ENCODE measurements at places on chromosomes 1 and 21. TPM values are rescaled to one million over a fixed set of nuclear protein-coding genes. Genes with fewer than 3 reads are reported as not detected.
A peak's percentile ranks its signal among the peaks of the same experiment; 100 is the strongest.

DNA sequence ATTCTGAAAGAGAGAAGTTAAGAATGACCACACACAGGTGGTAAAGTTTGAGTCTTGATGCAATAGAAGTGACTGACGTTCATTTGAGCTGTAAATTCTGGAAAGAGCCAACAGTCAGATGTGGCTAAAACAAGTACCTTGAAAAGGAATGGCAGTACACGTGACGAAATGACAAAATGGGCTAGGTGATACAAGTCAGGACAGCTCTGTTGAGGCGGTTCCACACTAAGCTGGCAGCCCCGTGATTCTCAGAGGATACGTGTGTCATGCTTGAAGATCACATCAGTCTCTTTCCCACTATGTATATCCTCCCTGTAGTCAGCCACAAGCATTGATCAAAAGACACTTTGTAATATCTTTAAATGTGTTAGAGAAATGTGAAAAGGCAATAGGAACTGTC is 881.3 kb upstream of the ADGRL2 start:
- no peak overlapping the region for H3K4me3 ChIP-seq
- H3K36me3 ChIP-seq = no peaks in the 10 kb centered on the region

DNA sequence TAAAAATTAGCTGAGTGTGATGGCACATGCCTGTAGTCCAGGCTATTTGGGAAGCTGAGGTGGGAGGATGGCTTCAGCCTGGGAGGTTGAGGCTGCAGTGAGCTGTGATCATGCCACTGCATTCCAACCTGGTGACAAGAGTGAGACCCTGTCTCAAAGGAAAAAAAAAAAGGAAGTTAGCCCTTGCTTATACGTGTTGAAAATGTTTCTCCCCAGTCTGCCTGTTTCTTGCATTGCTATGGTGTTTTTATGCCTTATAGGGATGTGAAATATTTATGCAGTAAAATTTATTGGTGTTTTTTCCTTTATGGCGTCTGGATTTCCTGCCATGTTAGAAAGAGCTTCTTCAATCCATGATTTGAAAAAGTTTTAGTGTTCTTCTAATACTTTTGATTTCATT is 3.6 kb upstream of the RERE start:
- peaks cover 36% of the 10 kb centered on the region for H3K4me1 ChIP-seq
- no peak for DNase-seq
- H3K27ac ChIP-seq = no peak overlapping the region
- no peaks in the 10 kb centered on the region for H3K27me3 ChIP-seq
- H3K4me3 ChIP-seq = no peak overlapping the region

GRCh38 chr1:172726740-172727139 is 67.8 kb downstream of the FASLG start:
- no peaks in the 10 kb centered on the region for H3K36me3 ChIP-seq
- DNase-seq = no peak
- H3K4me3 ChIP-seq = no peak overlapping the region
- H3K27me3 ChIP-seq = no peaks in the 10 kb centered on the region
- no peak overlapping the region for H3K27ac ChIP-seq
- no peaks in the 10 kb centered on the region for H3K4me1 ChIP-seq

- peak within 1 kb of the TSS; percentile 75 for H3K27ac ChIP-seq
- no peaks in the 10 kb centered on the region for H3K36me3 ChIP-seq
- DNase-seq = peak; percentile 90
- H3K27me3 ChIP-seq = peaks cover 14% of the 10 kb centered on the region
These were observed at the start of gene CLSTN1 for GRCh38 chr1:9823943-9824701. CLSTN1 (minus strand) TSS chr1:9823965; CDS start chr1:9823733, 232 bp downstream.

DNA sequence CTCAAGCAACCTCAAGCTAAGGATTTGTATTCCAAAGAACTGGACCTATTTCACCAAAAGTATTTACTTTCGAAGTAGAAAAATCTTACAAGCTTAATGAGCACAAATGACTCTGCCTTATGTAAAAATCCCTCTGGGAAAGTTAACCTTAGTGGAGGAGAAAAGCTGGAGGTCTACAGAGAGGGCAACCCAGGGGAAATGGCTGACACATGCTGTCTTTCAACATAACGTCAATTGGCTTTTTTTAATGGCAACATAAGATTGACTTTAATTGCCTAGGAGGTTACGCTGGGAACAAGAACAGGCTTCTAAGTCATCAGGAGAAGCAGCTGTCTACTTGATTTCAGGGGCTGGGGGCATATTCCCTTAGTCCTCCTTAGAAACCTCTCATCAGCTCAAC is 52.3 kb downstream of the UTP25 start:
- H3K4me3 ChIP-seq = no peak overlapping the region
- no peak overlapping the region for H3K27ac ChIP-seq
- no peaks in the 10 kb centered on the region for H3K27me3 ChIP-seq
- DNase-seq = no peak
- no peaks in the 10 kb centered on the region for H3K36me3 ChIP-seq

DNA sequence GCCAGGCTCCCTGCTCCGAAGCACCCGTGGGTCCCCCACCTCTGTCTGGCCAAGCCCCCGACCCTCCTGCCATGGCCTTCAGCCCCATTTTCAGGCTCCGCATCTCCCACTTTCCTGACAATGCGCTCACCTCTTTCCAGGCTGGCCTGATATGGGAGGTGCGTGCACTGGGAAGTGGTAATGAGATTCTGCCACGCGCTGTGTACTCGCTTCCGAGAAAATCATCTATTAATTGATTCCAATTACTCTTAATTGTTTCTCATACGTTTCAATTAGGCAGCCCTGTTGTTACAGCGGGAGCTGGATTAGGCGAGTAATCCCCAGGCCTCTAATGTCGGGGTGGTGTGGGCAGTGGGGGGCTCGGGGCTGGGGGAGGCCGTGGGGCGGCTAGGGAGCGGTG is 122.4 kb upstream of the ARHGEF16 start:
- H3K36me3 ChIP-seq = no peaks in the 10 kb centered on the region
- peaks cover 32% of the 10 kb centered on the region for H3K27me3 ChIP-seq
- DNase-seq = no peak

- no peaks in the 10 kb centered on the region for H3K36me3 ChIP-seq
- H3K4me3 ChIP-seq = no peak overlapping the region
- H3K27ac ChIP-seq = no peak overlapping the region
These were observed 59.9 kb downstream of the SYT6 start for GRCh38 chr1:114093624-114094362.

DNA sequence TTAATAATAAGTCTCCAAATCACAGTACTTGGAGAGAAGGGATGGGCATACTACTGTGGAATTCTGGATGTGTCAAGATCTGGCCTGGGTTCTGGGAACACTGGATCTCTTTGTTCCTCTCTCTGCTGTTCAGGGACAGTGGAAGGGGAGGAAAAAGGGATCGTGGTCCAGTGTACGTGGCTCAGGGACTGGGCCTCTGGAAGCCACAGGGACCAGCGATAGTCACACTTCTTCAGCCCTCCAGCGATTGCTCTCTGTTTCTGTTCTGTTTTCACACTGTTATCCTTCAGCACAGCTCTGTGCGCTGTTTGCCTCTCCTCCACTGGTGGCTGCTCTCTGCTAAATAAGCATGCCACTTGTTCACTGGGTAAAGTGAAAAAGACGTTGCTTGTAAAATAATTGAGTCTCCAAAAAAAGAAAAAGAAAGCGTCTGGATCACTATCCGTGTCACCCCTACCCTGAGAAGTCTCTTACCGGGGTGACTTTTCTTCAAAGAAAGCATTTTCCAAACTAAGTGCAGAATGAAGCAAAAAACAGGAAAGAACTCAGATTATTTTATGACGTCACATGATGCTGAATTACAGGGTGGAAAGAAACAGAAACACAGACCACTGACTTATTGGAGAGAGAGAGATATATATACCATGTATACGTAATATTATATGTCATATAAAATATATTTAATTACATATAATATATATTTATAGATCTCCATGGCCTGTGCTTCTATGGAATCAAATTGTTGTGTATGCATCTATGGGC is 279.4 kb downstream of the RGS7 start:
- DNase-seq = no peak
- H3K27me3 ChIP-seq = peaks cover 10% of the 10 kb centered on the region
- no peaks in the 10 kb centered on the region for H3K4me1 ChIP-seq
- no peaks in the 10 kb centered on the region for H3K36me3 ChIP-seq

DNA sequence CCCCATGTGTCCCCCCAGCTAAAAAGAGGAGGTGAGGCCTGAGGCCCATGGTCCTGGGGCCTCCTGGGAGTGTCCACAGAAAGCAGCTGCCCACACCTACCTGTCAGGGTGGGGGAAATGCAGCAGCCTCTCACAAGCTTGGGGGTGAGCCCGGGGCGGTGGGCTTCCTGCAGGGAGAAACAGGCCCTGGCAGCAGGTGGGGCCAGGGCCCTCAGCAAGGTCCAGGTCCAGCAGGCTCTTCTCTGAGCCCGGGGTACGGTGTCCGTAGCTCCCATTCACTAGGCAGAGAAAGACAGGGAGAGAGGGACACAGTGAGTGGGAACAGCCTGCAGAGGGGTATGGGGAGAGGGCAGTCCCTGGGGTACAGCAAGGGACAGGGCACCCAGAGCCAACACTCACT is 139.0 kb downstream of the GLIS1 start:
- no peaks in the 10 kb centered on the region for H3K4me1 ChIP-seq
- H3K27me3 ChIP-seq = no peaks in the 10 kb centered on the region
- DNase-seq = no peak
- no peak overlapping the region for H3K4me3 ChIP-seq
- H3K36me3 ChIP-seq = no peaks in the 10 kb centered on the region

GRCh38 chr1:18183533-18183932 is 75.9 kb downstream of the IGSF21 start:
- no peaks in the 10 kb centered on the region for H3K27me3 ChIP-seq
- no peak overlapping the region for H3K27ac ChIP-seq
- no peak overlapping the region for H3K4me3 ChIP-seq
- no peak for DNase-seq
- H3K36me3 ChIP-seq = no peaks in the 10 kb centered on the region

GRCh38 chr1:111236379-111236778 is 8.9 kb downstream of the CHI3L2 start:
- H3K27ac ChIP-seq = no peak overlapping the region
- H3K36me3 ChIP-seq = no peaks in the 10 kb centered on the region
- no peak for DNase-seq
- H3K4me3 ChIP-seq = no peak overlapping the region
- H3K4me1 ChIP-seq = no peaks in the 10 kb centered on the region
- H3K27me3 ChIP-seq = no peaks in the 10 kb centered on the region

- no peak for DNase-seq
- H3K27ac ChIP-seq = no peak overlapping the region
- no peaks in the 10 kb centered on the region for H3K27me3 ChIP-seq
- peaks cover 54% of the 10 kb centered on the region for H3K4me1 ChIP-seq
- no peak overlapping the region for H3K4me3 ChIP-seq
These were observed 23.4 kb downstream of the MAPKAPK2 start for GRCh38 chr1:206708058-206708457.

ASTN1 gene
- total RNA-seq = 0.10 TPM

NTRK1 gene
- total RNA-seq = 0.97 TPM

RPL11 gene
- total RNA-seq = 761 TPM

WASF2 gene
- 138 TPM for total RNA-seq

ETV3L gene
- total RNA-seq = not detected

SLC45A3 gene
- 4.1 TPM for total RNA-seq

PBX1 gene
- 44.5 TPM for total RNA-seq

FABP3 gene
- total RNA-seq = 17.1 TPM

Measured in left lung (tissue), 14 donors.